ENCODE measurements at places on chromosomes 3 and 15.

- no peak for DNase-seq
These were observed 249.0 kb downstream of the TLE3 start for GRCh38 chr15:69848551-69849231.

DNA sequence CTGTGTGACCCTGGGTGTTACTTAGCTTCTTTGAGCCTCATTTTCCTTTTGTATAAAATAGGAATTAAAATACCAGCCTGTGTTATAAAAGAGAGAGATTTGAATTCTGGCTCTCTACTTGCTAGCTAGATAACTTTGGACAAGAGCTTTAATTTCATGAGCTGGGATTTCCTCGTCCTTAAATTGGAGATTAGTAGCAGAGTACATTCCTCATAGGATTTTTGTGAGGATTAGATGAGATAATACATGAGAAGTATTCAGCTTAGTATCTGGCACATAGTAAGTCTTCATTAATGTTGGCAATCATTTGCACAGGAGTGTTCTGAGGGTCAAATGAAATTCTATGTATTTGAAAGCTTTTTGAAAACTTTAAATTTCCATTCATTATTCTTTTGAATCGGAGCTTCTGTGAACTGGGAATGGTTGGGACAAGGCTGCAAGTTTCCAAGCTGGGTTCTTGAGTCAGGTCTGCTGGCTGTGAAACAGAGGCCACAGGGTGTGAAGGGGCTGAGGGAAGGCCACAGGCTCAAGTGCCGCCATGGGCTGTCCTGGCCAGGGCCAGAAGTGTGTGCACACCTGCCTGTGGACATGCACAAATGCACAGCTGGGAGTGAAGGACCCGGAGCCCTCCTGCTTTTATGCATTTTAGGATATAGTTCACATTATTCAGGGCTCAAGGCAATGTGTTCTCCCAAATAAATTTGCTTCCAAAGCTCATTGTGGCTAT lies 17.2 kb downstream of the ALPK3 start:
- no peak for DNase-seq

- no peak for DNase-seq
These were observed 492.3 kb downstream of the DIPK2A start for GRCh38 chr3:144463911-144464310.

DNA sequence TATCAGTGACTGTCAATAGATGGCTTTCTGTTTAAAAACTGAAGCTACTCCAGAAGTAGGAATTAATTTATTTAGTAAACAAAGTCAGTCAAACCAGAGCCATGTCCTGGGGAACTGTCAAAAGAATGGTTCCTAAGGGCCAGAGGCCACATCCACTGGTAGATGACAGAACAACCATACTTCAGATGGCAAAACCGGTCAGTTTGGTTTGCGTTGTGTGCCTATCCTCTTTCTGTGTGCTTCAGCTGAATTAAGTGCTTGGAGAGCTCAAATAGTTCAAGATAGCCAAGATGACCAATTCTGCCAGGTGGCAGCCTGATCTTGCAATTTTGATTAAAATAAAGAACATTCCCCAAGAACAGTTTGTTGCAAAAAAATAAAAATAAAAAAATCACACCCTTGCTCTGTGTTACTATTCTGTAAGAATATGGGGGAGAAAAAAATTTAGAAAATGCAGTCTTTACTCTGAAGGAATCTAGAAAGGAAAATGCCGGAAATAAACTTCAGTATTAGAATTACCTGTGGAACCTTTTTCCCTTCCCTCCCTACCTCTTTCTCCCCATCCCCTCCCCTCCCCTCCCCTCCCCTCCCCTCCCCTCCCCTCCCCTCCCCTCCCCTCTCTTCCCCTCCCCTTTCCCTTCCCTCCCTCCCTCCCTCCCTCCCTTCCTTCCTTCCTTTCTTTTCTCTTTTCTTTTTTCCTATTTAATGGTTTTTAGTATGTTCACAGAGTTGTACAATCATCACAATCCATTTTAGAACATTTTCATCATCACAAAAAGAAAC lies 2.5 kb downstream of the MAP3K13 start:
- no peak for DNase-seq

- DNase-seq: no peak
These were observed 99.4 kb downstream of the IQSEC1 start for GRCh38 chr3:12973827-12974226.

DNA sequence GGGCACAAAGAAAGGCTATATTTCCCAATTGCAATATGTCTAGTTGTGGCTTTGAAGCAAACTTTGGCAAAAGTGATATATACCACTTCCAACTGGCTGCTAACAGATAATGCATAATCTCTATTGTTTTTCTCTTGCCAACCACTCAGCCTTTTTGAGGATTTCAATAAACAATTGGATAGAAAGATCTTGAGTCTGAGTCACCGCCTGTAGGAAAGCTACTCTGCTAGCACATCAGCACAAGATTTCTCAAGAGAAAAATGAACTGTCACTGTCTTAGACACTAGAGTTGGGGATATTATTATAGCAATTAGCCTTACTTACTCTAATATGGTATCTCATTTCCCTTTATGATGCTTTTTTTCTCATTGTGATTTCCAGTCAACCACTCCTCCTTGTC lies 119.7 kb downstream of the SST start:
- no peak for DNase-seq

DNA sequence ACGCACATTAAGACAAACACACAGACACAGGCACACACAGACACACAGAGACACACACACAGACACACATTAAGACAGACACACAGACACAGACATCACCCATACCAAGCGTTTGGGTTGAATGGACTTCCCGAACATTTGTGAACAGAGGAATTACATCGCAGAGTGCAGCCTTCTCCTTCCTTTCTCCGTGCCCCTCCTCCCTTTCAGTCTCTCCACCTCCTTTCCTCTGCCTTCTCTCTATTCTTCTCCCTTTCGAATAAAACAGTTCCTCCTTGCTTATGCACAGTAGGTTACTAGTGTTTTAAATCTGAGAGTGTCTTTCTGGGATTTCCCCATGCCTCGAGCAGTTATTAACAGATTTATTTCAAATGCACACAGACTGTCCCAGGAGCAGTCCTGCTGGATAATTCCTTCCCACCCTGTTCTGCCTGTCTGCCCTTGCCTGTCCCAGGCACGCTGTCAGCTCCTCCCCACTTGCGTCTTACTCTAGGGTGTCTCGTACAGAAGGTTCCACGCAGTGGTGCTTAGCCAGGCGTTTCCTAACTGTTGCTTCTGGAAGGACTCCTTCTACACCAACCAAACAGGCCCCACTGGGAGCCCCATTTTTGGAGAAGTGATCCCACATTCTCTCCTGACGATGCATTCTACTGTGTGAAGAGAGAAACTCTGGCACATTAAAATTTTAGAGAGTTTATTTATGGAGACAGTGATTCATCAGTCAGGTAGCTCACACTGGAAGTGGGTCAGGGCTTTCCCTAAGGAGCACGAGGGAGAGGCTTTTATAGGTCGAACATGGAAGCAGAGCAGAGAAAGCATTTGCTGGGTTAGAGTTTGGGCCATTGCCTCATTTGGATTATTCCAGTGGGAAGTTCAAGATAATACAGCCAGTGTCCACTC lies 163.8 kb downstream of the SV2B start:
- DNase-seq: no peak

DNA sequence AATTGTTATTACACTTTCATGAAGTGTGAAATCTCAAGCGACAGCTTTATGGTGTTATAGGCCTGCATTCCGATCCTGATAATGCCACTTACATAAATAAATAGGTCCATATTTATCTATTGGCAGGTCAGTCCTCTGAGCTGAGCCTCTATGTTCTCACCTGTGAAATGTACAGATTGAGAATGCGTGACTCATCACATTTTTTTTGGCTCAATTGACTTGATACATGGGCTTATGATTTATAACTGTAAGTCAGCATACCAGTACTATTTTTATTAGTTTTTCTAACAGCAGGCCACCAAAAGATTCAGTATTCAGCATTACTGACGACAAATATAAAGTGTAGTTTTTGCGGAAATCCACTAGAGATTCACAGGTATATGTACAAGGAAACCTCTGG lies 344.4 kb downstream of the ROBO1 start:
- DNase-seq: no peak

DNA sequence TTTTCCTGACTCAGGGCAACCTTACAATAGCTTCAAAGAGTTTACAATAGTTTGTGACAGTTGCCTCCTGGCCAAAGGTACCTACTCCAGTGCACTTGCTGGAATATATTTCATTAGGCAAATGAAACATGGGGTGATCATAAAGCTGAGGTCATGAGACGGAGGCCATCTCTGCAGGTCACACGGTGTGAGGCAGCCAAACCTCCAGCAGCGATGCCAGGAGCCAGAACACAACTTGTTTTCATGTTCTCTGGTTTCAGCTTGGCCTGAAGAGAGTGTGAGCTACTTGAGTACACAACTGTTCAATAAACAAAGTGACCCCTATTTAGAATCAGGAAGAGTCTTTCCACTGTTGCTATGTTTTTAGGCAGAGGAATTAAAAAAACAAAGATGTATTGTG lies 42.7 kb upstream of the PYGO1 start:
- DNase-seq: no peak

DNA sequence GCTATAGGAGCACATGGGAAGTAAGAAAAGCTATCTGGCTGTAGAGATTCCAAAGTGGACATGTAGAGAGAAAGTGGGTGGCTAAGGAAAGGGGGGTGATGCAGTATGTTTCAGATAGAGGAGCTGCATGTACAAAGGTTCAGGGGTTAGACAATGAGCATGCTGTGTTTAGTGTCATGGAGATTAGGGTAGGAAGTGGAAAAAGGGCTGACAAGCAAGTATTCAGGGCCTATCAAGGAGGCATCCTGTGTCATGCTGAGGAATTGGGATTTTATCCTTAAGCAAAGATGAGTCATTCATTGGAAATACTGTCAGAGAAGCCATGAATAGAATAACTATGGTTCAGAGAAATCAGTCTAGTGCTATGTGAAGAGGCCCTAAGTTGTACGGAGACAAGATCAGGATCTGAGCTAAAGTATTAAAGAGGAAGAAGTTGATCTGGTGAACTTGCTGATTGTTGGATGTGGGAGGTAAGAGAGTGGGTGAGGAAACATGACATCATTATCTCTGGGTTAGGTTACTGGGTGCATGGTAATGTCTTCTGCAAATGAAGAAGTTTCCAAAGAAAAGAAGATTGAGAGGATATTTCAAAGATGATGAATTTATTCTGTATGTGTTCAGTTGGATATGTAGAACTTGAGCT lies 176.7 kb upstream of the GOLIM4 start:
- DNase-seq: no peak

Data from activated naive CD4-positive, alpha-beta T cell (primary cell).